Glutamatergic neuron (in vitro differentiated cells): ENCODE measurements at places on chromosomes 2 and 18. TPM values are rescaled to one million over a fixed set of nuclear protein-coding genes. Genes with fewer than 3 reads are reported as not detected.
A peak's percentile ranks its signal among the peaks of the same experiment; 100 is the strongest.

GRCh38 chr18:56171848-56172247 is 466.5 kb downstream of the TXNL1 start:
- DNase-seq, result no peak

- DNase-seq, result peak; percentile 62
Observed at GRCh38 chr2:165793779-165794535, at the start of gene GALNT3. Gene GALNT3, minus strand, starts transcription at chr2:165794247. Its CDS starts 23,547 bp downstream, at chr2:165770700.

GRCh38 chr2:140472676-140473075 is 1658.1 kb downstream of the LRP1B start:
- DNase-seq, result no peak

The SDC1 gene
- 0.93 TPM for total RNA-seq

GRCh38 chr2:69012310-69013141 is 453 bp upstream of the ANTXR1 start:
- DNase-seq, result peak; percentile 76

DNA sequence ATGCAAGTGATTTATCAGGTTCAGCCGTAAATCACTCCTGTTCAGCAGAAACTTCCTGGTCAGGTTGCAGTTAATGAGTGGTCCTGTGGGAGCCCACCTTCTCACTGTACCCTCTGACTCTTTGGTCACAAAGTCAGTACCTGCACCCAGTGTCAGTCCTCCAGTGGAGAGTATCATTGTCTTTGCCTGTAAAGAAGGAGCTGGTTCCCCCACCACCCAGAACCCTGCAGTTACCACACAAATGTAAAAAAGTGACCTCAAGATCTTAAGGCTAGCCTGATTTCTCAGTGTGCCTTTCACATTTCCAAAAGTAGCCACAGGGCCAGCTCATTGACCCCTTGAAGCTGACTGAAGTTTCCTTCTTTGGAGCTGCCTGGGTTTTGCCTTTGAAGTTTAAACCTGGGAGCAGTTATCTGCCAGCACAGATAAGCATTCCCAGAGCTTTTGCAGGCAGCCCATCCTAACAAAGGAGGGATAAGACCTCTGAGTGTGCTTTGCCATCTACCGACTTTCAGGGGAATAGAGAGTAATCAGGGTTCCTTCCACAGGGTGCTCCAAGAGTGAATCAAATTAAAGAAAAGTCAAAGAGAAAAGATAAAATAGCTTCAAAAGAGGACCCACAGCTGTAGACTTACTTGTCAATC is 725.2 kb downstream of the CPS1 start:
- DNase-seq, result no peak
